ENCODE measurements at places on chromosomes 1 and 21. TPM values are rescaled to one million over a fixed set of nuclear protein-coding genes. Genes with fewer than 3 reads are reported as not detected.

Gene CD53
- total RNA-seq, result 29.4 TPM

Gene LRRC7
- 14.3 TPM for total RNA-seq

Gene AMY1C
- total RNA-seq, result not detected

Gene TMCC2
- 8.5 TPM for total RNA-seq

Gene OR2W3
- total RNA-seq, result 3.0 TPM

Gene WNT3A
- total RNA-seq, result not detected

Gene RIPK4
- total RNA-seq, result 2.1 TPM

Gene WNT2B
- 18.6 TPM for total RNA-seq

Gene AXDND1
- not detected for total RNA-seq

Gene SYT11
- total RNA-seq, result 21.5 TPM

Gene ERICH3
- total RNA-seq, result not detected

Gene NOTCH2NLA
- total RNA-seq, result 20.8 TPM

Gene TMPRSS3
- total RNA-seq, result 1.1 TPM

Gene FCGR3A
- total RNA-seq, result 2.9 TPM

Gene S100A8
- total RNA-seq, result 19.1 TPM

Gene CCDC24
- total RNA-seq, result 1.6 TPM

Gene EVA1C
- total RNA-seq, result 45.9 TPM

Gene MATN1
- not detected for total RNA-seq

GRCh38 chr1:207888652-207889051 is 22.3 kb downstream of the CD34 start:
- no peak for DNase-seq

- DNase-seq, result no peak
These were observed 34.1 kb downstream of the PTPRF start for GRCh38 chr1:43564551-43565348.

DNA sequence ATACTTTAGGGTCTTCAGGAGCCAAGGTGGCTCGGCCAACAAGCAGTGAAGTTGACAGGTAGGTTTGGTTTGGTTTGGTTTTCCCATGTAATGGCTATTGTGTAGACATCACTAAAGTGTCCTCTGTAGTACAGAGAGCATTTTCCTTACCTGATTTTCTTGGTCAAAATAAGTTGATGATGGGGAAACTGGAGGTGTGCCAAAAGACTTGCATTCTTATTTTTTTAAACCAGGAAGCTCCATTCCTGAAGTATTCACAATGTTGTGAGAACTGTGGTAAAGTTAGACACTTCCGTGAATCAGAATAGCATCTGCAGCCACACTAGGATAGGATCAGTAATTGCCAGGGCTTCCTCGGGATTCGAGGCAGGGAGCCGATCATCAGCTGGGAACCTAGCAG is 2.9 kb downstream of the ZBTB37 start:
- DNase-seq, result no peak

DNA sequence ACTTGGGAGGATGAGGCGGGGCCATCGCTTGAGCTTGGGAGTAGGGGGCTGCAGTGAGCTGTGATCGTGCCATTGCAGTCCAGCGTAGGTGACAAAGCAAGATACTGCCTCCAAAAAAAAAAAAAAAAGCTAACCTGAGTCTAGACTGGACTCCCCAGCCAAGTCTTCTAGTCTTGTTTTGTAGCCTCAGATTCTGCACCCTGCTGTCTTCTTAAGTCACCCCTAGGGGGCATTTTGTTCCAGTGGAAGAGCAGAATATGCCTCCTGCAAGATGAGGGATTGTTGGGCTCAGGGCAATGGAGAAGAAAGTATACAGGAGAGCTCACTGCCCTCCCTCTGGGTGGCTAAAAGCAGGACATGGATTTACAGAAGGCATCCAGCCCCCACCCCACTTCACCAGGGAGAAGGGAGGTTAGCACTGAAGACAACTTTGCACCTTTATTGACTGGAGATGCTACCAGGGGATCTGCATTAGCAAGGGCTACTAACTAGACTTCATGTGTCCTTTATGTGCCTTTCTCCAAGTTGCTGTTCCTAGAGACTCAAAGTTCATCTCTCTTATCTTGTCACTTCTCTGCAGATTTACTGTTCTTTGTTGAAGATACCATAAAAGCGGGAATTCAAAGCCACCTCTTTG is 15.3 kb upstream of the RNF187 start:
- DNase-seq, result no peak

- no peak for DNase-seq
These were observed 105.8 kb downstream of the MRPL39 start for GRCh38 chr21:25501462-25501861.

DNA sequence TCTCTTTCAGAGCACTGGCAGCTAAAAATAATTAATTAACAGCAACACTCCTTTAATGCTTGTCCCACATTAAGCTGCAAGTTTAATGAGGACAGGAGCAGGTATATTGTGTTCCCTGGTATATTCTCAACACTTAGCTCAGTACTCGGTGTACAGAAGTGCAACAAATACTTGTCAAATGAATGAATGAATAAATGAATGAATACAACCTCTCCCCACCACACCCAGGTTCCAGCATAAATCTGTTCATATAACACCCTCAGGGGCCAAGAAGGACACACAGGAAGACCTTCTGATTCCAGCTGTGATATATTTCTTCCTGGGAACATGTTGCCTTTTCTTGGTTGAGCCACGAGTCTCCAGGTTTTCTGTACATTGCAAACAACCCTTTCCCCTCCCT is 38.1 kb upstream of the RD3 start:
- no peak for DNase-seq

GRCh38 chr1:30648408-30649000 is 74.9 kb downstream of the MATN1 start:
- no peak for DNase-seq

DNA sequence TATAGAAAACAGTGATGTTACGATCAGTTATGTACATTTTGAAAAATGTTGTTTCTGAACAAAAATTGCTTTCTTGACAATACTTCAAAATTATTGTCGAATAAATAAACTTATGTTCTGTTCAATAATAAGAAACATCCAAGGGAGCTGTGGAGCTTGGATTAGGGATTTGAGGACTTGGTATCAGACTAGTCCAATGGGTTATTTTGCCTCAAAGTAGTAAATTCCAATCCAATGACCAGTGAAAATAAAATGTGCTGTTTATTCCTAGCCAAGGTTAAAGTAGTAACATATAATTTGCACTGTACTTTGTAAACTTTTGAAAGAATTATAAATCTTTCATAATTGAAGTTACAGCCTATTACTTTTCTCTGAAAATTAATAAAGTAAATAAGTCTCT is 79.1 kb upstream of the IVNS1ABP start:
- no peak for DNase-seq

- DNase-seq, result no peak
These were observed 62.1 kb downstream of the USP24 start for GRCh38 chr1:55153031-55153430.

GRCh38 chr1:34749992-34750391 is 4.9 kb upstream of the GJB5 start:
- no peak for DNase-seq

- DNase-seq, result no peak
These were observed 2.5 kb upstream of the PTGER3 start for GRCh38 chr1:71049951-71050598.

GRCh38 chr1:246350745-246351144 is 156.3 kb downstream of the SMYD3 start:
- DNase-seq, result no peak

DNA sequence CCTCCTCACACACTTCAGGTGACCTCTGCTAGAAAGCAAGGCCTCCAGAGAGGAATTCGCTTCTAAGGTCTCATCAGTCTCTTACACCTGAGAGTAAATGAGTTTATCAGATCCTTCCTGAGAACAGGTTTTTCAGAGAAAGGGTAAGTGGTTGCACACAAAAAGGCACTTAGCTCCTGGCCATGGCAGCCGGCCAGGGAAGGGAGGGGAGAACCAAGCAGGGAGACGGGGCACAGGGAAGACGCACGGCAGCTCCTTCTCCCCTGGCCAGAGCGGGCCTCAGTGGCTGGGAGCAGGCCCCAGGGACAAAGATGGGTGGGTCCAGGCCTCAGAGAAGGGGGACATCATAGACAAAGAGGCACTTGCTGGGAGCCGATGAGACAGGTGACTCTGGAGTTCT is 3.6 kb upstream of the TNNT2 start:
- DNase-seq, result no peak

GRCh38 chr1:111497592-111497991 is 5.8 kb downstream of the ADORA3 start:
- DNase-seq, result no peak

DNA sequence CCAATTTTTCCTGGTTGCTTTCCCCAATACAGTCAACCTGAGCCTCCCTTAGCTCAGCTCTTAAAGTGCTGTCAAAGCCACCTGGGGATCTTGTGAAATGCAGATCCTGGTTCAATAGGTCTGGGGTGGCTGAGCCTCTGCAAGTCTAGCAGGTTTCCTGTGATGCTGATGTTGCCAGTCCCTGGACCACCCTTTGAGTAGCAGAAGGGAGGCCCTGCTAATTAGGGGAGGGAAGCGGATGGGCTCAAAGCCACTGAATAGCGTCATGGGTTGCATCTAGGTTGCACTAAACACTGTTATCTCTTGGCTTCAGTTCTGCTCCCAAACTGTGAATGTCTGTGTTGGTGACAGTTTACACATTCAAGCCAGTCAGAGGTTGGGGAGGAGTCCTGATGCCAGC is 127.2 kb downstream of the KAZN start:
- DNase-seq, result no peak

DNA sequence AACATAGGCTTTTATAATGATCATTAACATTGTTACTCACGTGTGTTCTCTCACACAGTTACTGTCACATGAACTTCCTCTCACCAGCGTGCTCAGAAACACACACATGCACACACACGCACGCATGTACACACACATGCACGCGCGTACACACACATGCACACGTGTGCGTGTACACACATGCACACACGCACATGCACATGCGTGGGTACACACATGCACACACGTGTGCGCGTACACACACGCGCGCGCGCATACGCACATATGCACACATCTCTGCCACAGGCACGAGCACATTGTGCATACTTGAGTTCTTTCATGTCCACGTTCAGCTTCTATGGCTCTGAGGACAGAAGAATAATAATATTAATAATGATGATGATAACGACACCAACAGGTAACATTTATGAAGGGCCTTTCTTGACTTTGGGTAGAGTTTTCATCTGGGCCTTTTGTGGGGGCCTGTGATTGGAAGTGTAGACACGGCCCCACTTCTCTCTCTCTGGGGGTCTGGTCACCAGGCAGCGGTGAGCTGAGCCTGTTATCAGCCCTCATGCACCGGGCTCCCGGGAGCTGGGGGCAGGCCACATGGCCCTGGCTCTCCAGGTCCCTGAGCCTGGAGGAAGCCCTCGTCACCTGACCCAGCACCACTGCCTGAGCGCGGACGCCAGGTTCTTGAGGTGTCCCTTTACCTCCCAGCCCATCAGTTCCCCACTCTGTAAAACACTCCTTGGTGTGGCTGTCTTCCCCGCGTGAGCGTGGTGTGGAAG is 7.0 kb downstream of the EPHA8 start:
- DNase-seq, result no peak

GRCh38 chr1:156075775-156076204 is 6.5 kb downstream of the MEX3A start:
- DNase-seq, result no peak

- no peak for DNase-seq
These were observed 40.1 kb downstream of the DNM3 start for GRCh38 chr1:171881442-171881841.

- DNase-seq, result no peak
These were observed 47.9 kb upstream of the DYNLT5 start for GRCh38 chr1:66704177-66704875.

GRCh38 chr1:56866656-56867055 is 12.1 kb downstream of the C8A start:
- DNase-seq, result no peak

DNA sequence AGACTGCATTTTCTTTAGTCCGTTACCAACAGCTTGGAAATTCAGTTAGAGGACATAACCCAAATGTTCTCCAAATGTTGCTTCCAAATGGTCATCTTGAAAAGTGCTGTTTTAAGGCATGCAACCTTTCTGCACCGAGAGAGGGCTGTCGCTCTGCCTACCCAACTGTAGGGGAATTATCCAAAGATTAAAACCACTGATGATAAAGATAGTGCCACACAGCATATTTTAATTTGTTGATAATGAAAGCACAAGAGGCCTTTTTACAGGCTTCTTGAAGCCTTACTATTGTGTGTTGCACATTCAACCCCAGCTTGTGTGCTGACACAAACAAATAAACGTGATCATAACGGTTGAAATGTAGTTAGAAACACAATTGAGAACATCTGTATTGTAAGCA is 121.5 kb downstream of the LMO4 start:
- no peak for DNase-seq

- no peak for DNase-seq
These were observed 47.0 kb downstream of the USP25 start for GRCh38 chr21:15776818-15777217.

DNA sequence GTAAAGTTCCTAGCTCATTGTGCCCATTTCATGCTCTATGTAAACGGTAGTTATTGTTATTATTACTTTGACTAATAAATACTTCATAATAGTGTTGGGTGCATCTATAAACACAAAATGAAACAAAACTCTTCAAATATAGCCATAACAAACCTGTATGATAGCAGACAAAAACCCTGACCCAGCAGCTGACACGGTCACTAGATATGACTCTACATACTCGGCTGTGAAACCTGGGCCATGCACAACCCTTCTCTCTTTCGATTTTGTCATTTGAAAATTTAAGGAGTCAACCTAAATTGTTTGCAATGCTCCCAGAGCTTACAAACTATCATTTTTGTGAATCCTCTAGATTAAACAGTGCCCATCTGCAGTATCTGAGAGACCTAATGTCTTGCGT is 8.0 kb upstream of the RGS13 start:
- DNase-seq, result no peak

GRCh38 chr1:31717341-31717740 is 13.5 kb upstream of the COL16A1 start:
- DNase-seq, result no peak

GRCh38 chr1:179509384-179509783 is 66.4 kb downstream of the NPHS2 start:
- DNase-seq, result no peak

DNA sequence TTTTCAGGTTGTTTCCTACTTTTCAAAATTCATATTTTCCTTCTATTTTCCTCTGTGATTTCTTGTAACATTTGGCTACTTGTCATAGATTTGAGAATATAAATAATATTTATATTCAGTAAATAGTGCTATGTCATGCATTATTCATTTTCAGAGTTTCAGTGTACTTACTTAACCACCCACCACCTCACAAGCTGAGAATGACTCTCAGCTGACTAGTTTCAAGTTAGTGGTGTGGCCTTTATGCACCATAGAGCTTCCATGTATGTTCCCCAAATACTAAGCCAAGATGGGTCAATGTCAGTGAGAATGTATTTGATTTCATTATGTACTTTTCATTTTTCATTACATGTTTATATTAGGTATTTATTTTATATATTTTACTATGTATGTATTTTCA is 56.9 kb upstream of the RGS1 start:
- no peak for DNase-seq

Measured in right atrium auricular region (tissue), 2 donors.